ENCODE measurements at places on chromosomes 7 and 10.
A peak's percentile ranks its signal among the peaks of the same experiment; 100 is the strongest.

- no peak for DNase-seq
Measured at GRCh38 chr10:44358080-44358771, 26.7 kb downstream of the CXCL12 start.

DNA sequence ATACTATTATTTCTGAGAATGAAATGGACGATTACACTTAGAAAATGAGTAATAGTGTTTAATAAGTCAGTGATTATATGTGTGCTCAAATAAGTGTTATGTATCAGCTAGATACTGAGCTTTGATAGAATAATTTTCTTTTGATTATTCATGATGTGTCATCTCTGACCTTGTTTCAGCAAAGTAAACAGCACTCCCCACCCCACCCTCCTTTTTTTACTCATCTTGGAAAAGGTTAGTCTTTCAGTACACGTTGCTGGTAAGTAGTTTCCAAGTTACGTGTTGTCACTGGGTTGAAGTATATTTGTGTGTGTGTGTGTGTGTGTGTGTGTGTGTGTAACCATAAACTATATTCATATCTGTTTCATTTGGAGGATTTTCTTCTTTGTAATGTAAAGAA lies 84.1 kb downstream of the GNAI1 start:
- DNase-seq: no peak

- no peak for DNase-seq
Measured at GRCh38 chr10:48456361-48456804, 148.5 kb downstream of the ARHGAP22 start.

- no peak for DNase-seq
Measured at GRCh38 chr7:148939128-148939755, 55.2 kb upstream of the EZH2 start.

DNA sequence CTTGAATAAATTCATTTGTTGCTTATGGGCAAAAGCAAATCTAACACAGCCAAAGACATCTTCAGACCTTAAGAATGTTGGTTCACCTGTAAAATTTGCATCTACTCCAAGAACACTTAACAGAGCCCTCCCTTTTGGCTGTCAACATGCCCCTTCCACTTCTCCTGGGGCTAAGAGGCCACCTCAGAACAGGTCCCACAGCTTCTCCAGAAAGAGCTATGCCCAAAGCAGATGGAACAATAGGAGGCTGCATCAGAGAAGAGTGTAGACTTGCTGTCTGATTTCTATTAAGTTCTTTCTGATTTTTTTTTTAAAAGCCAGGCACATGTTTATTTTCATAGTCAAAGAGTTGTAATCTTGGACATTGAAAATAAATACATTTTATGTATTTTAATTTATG lies 26.1 kb upstream of the TRIL start:
- DNase-seq: no peak

GRCh38 chr7:129970816-129971215 lies 18.1 kb upstream of the UBE2H start:
- no peak for DNase-seq

GRCh38 chr10:6473430-6473829 lies 106.6 kb downstream of the PRKCQ start:
- peak; percentile 13 for DNase-seq

DNA sequence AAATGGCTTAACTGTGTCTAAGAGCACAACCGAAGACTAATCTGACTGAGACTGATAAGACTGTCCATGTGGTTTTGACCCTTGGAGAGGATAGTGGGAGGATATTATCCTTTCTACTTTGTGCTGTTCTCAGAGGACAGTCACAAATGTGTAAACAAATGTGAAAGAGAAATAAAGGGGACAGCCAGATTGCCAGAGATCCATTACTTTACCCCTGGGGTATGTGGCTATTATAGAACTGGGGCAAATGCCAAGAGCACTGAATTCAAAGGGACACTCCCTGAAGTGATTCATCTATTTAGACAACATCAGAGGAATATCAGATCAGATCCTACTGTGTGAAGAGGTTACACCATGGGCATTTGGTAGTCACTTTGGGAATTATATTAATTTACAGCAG lies 154.7 kb downstream of the RNLS start:
- DNase-seq: no peak

- DNase-seq: no peak
Measured at GRCh38 chr7:70416347-70416985, 715.5 kb upstream of the GALNT17 start.

GRCh38 chr10:47452495-47453140 lies 31.3 kb downstream of the ANXA8 start:
- DNase-seq: no peak

GRCh38 chr7:129351320-129351719 lies 82.9 kb upstream of the STRIP2 start:
- no peak for DNase-seq

GRCh38 chr7:81484261-81484660 lies 285.6 kb downstream of the HGF start:
- no peak for DNase-seq

GRCh38 chr7:31933481-31933880 lies 136.7 kb downstream of the PDE1C start:
- no peak for DNase-seq

DNA sequence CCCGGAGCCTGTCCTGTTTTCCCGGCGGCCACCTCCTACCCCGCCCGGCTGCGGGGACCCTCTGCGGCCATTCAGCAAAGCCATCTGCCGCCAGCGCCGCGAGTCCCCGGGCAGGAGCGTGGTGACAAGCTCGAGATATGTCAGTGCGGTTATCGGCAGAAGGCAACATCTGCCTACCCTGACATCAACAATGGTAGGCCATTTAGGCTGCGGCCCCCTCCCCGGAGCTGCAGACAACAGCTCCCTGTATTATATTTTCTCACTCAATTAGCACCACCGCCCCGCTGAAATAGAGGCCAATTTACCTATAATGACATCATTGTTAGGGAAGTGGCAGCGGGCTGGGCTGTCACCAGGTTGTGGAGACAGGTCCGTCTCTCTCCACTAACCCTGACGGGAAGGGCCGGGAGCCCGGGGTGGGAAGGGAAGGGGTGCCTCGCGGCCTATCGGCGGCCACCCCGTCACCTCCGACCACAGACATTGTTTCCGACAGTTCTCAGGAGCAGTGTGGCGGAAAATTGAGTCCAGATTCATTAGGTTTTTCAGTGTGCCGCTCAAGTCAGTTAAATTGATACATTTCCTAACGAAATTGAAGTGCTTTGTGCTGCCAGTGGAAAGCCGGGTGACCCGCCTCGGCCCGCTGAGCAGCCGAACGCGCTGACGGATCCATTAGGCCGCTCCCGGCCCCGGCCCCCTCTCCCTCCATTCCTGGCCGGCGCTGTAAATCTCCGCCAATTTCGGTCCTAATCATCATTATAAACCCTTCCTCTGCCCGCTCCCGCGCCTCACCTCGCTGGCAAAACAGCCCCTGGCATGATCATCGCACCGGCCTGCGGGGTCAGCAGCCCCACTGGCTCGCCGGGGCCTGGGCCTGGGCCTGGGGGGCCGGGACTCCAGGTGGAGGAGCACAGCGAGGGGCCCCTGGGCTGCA lies 43.0 kb downstream of the UNCX start:
- no peak for DNase-seq

GRCh38 chr7:3408814-3409595 lies 108.0 kb downstream of the SDK1 start:
- DNase-seq: no peak

GRCh38 chr10:6259153-6259552 lies 56.4 kb downstream of the PFKFB3 start:
- no peak for DNase-seq

DNA sequence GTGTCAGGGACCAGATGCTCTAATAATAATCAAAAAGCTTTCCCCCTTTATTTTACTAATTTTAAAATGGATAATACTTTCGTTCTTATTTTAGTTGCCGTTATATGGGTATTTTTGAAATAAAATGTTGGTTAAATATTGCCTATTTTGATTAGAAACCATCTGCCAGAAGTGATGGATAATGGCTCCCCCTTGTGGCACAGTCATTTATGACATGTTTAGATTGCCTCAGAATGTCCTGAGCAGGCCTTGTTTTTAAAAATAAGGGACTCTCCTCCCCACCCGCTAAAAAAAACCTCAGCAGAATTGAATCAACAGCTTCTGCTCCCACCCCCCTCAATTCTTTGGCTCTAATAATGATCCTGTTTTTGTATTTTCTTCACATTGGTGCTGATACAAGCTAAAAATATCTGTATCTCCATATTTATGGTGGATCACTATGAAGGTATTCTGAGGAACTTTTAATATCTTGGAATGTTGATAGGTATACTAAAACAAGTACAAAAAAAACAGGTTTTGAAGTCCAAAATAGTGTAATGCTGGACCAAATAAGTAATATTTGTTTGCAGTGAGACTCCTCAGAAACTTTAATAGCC lies 38.8 kb downstream of the TMEM60 start:
- DNase-seq: peak; percentile 15

GRCh38 chr7:50207686-50208255 lies 96.7 kb upstream of the IKZF1 start:
- no peak for DNase-seq

DNA sequence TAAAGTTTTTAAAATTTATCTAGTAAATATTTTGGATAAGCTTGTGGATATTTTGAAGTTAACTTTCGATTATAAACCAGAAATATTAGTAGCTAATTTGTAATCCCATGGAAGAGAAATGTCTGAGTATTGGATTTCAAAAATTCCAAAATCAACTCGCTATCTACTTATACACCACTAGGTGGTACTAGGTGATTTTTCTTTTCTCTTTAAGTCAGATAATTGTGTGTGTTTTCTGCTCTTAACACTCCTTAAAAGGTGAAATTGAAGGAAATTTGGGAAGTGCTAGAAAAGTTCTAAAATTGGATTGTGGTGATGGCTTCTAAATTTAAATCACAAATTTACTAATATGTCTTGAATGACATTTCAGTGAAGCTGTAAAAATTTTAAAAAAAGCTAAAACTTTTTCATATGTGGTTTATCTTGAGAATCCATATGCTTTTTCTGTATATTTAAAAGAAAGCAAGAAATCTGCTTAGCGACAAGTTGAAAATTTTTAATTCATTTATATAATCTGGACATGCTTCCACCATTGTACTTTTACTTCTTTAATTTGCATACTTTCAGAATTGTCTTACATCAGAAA lies 90.2 kb downstream of the IPMK start:
- DNase-seq: no peak

DNA sequence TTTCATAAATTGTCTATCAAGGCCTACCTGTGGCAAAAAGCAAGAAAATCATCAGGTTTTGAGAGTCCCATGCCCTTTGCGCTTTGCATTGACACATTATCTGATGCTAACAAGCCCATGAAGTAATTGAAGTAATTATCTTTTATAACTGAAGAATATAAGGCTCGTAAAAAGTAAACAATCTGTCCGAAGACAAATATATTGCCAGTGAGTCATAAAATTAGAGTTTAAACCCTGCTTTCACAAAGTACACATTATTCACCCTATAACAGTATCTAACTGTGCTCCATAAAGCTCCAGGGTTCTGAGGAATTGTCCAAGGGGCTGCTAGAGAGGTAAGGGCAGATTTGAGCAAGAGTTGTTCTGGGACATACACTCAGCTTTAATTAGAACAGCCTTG lies 102.3 kb upstream of the PPP1R3A start:
- no peak for DNase-seq

- no peak for DNase-seq
Measured at GRCh38 chr7:125169088-125169487, 239.5 kb upstream of the POT1 start.

DNA sequence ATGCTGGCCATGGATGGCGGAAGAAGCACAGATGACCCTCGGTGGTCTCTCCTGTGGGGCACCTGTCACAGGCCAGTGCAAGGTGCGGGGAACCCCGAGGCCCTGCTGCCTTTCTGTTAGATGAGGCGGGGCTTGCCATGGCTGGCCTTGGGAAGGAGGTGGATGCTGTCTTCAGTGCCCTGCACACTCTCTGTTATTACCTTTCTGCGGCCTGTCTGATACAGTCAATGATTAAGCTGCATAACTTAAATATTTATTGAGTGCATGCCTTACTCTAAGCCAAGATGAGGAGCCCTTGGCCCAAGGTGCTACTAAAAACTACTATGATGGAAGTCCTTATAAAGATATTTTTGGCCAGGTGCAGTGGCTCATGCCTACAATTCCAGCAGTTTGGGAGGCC lies 36.7 kb upstream of the MNX1 start:
- no peak for DNase-seq

DNA sequence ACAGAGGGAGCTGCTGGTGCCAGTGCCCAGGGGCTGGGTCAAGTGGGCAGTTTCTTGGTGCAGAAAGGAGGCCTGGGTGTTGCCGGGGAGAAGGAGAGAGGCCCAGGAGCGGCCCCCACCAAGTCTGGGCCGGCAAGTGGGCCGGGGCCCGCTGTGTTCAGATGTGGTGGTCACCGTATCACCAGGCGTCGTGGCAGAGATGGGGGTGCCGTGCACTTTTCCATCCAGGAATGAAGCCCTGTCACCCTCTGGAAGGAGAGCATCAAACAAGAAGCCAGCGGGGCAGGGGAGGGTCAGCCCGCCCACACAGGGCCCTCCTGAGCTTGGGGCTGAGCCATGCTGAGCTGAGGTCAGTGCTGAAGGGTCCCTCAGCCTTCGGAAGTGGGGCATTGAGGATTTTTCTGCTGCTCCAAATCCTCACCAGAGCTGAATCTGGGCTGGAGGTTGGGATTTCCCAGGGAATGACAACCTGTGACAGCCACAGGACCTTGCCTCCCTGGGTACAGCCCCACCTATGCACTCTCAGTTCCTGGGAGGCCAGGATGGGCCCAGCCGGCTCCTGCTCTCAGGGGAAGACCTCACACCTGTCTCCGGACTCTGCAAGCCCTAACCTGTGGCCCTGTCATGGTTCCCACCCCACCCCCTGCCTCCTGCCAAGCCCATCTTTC lies 27.9 kb upstream of the INPP5A start:
- DNase-seq: no peak

GRCh38 chr7:36639826-36640225 lies 84.5 kb downstream of the AOAH start:
- no peak for DNase-seq

GRCh38 chr7:36764929-36765328 lies 40.6 kb upstream of the AOAH start:
- DNase-seq: no peak

DNA sequence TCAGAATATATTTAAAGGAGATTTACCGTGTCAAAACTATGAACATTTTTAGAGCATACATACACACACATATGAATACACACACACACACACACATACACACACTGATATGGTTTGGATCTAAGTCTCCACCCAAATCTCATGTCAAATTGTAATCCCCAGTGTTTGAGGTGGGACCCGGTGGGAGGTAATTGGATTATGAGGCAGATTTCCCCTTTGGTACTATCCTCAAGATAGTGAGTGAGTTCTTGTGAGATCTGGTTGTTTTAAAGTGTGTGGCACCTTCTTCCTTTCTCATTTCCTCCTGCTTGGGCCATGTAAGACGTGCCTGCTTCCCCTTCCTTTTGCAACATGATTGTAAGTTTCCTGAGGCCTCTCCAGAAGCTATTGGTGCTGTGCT lies 515.0 kb upstream of the ZMIZ1 start:
- no peak for DNase-seq

- DNase-seq: no peak
Measured at GRCh38 chr7:103573479-103574058, 127.6 kb upstream of the SLC26A5 start.

- no peak for DNase-seq
Measured at GRCh38 chr7:24783698-24784097, 26.4 kb upstream of the GSDME start.

Measured in stimulated activated CD8-positive, alpha-beta memory T cell treated with anti-CD3 and anti-CD28 coated beads, Interleukin-7, amount 100 ng/mL, for 1 hour (primary cell).